ENCODE measurements at places on chromosomes 6 and 20.

- no peak for DNase-seq
Observed at GRCh38 chr20:42074944-42075343, 456.8 kb upstream of the CHD6 start.

GRCh38 chr6:21828704-21829103 is 235.2 kb downstream of the SOX4 start:
- no peak for DNase-seq

DNA sequence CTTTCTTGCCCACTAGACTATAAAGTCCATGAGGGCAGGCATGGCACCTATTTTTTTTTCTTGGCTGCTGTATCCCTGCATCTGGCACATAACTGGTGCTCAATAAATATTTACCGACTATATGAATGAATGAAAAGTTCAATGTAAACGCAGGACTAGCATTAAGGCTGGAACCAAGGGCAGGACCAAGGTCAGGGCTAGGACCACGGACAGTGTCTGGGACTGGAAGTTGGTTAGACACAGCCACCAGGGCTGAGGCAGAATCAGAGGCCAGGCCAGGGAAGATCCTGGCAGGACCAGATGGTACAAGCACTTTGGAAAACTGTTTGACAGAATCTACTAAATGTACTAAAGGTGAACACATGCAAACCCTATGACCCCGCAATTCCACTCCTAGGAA is 3.7 kb downstream of the TNXB start:
- no peak for DNase-seq

GRCh38 chr6:45587229-45588060 is 209.7 kb upstream of the SUPT3H start:
- DNase-seq: no peak

DNA sequence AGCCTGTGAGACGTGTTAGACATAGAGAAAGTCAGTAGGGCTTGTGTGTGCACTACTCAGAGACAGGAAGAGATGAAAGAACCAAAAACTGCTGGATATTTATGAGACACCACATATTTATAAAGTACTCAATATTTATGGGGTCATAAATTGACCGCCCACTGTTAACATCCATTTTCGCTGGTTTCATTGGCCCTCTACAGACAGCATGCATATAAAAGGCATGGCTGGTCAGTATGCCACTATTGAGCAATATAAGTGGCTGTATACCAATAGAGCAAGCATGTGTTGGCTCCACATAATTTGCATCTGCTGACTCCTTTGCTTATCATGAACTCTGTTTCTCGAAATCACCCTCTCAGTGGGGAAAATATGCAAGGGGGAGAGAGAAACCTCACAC is 110.3 kb upstream of the BTN3A2 start:
- DNase-seq: no peak

DNA sequence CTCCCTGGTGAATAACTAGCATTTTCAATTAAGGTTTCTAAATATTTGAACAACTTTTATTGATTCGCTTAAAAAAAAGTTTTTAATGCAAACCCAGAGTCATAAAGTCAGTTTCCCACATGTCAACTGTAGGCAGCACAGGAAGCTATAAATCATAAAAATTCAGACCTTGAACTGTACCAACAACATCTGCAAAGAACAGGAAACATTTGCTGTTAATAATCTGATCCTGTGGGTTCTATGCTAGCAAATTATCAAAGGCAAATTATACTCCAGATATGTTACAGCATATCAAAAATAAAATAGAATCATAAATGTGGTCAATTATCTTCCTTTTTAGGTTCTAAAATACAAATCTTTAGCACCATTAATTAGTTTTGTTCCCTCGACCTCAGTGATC is 16.6 kb upstream of the MAP7 start:
- no peak for DNase-seq

- DNase-seq: no peak
Observed at GRCh38 chr6:144460327-144461095, 175.4 kb downstream of the UTRN start.

GRCh38 chr6:43800746-43801494 is 30.9 kb downstream of the VEGFA start:
- no peak for DNase-seq

- DNase-seq: no peak
Observed at GRCh38 chr6:111624401-111625098, 18.9 kb upstream of the TRAF3IP2 start.

DNA sequence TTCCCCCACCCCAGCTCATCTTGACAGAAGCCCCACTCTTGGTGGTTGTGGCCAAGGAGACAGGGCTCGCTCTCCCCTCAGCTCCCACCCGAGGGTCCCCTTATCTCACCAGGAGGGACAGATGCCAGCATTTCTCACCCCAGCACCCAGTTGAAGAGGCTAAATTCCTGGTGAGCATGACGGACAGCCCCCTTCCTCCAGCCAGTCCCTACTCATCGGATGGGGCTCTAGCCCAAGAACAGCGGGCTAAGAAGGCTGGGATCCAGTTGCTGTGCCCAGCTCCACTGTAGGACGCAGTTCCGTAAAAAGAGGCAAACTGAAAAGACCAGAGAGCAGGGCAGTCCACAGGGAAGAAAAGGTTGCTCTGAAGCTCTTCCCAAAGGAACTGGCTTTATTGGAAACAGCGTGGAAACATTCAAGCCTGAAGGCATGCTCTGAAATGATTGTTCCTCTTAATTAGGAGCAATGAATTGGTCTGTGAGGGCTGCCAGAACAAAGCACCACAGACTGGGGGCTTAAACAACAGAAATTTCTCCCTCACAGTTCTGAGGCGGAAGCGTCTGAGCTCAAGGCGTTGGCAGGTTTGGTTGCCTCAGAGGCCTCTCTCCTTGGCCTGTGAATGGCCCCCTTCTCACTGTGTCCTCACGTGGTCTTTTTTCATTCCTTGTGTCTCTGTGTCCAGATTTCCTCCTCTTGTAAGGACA is 17.9 kb upstream of the KIF25 start:
- DNase-seq: no peak

GRCh38 chr20:31415653-31416052 is 9.6 kb upstream of the DEFB121 start:
- no peak for DNase-seq

DNA sequence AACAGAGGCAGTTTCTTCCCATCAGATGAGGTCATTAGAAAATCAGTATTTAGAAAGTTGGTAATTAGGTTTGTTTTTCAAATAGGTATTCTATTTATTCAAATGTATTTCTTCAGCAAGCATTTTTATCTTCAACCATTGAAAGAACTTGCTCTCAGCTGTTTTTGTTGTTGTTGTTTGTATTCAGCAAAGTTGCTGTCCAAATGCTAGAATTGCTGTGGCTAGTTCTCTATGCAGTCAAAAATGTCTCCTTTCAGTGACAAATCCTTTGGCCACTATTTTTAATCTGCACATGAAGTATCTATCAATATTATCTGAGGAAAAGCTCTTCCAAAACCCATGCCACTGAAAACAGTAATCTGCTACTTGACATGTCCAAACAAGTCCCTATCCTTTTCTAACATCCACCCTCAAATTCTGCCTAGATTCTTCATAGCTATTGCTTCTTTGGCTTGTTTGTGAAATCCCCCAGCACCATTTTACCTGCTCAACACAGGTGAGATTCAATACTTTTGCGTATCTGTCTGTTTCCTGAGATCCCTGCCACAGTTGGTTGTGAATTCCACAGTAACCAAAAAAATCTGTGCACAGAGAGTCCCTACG is 1005.4 kb downstream of the GRIK2 start:
- DNase-seq: no peak

- DNase-seq: no peak
Observed at GRCh38 chr6:122198922-122199321, 200.5 kb upstream of the HSF2 start.

DNA sequence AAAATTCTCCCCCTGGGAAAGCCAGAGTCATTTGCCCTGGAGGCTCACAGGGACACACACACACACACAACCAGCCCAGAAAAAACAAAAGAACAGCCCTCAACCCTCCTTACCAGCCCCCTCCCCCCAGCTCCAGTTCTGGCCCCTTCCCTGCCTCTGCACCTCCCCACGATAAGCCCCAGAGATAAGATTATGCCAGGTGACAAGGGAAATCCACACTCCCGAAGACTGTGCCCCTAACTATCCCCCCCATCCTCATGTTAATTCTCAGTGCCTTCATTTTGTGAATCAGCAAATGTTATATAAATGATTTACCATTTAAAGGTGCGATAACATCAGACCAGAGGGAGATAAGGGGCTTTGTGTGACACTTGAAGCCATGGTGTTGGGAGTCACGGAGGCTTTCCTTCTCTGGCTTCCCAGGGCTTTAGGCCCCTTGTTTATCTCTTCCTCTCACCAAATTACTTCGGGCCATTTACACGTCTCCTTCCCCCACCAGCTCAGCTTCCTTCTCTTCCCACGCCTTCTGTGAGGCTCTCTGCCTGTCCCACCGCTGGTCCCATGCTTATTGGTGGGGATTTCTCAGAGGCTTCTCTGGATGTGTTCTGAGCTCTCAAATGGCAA is 12.5 kb upstream of the FOXC1 start:
- no peak for DNase-seq

DNA sequence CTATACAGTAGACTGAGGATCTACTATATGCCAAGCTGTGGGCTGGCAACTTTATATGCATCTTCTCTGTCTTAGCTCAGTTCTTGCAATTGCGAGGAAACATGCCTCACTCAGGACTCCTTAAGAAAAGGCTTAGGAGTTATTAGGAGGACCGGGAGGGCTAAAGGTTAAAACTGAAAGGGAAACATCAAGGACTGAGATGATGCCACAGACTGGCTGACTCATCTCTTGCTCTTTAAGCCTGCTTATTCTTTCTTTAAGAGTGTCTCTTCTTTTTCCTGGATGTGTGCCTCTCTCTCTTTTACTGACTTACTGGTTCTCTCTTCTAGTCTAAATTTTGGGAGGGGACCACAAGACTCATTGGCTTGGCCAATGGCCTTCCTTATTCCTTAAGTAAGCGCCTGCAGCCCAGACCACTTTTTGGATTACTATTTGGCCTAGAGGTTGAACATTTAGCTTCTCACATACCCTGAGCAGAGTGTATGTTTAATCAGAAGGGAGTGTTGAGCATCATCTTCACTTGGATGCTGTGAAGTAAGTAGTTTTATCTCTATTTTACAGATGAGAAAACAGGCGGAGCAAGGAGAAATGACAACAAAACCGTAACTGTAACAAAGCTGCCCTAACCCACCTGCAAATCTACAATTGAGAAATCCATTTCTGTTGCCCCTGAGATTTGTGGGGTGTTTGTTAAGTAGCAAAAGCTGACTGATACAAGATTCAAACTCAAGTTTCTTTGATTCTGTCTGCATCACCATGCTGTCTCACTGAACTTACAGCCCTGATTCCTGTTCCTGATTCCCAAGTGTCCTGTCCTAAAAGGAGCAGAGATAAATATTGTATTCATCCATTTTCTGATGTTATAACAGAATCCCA is 7.2 kb upstream of the SDC4 start:
- no peak for DNase-seq

- DNase-seq: no peak
Observed at GRCh38 chr6:1906609-1907008, 296.9 kb downstream of the FOXC1 start.

DNA sequence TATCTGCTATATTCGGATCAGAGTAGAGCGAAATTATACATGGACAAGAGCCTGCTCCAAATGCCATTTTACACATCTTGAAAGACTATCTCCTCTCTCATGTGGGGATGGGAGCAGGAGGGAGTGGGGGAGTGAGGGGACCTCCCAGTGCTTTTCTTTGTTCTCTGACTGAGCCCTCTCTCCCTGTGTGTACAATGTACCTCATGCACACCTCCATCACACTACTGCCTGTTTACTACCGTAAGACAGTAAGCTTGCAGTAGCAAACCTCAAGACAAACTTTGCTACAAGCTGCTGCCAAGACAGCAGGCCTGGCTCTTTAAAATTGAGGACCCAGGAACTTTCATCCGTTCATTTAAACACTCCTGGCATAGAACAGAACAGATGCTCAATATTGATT is 7.2 kb downstream of the NHSL1 start:
- DNase-seq: no peak

DNA sequence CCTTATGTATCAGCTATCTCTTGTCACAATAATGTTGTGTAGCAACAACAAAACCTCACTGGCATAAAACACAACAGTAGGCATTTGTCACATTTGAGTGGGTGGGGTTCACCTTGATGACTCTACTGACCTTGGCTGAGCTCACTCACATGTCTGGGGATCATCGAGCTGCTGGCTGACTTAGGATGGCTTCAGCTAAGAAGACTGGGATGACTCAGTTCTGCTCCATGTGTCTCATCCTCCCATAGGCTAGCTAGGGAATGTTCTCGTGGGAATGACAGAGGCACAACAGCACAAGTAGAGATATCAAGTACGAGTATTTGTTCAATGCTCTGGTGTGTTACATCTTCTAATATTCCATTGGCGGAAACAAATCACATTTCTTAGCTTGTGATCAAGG is 167.9 kb downstream of the PLCB1 start:
- DNase-seq: no peak

GRCh38 chr6:157282284-157282683 is 41.0 kb downstream of the TMEM242 start:
- no peak for DNase-seq

DNA sequence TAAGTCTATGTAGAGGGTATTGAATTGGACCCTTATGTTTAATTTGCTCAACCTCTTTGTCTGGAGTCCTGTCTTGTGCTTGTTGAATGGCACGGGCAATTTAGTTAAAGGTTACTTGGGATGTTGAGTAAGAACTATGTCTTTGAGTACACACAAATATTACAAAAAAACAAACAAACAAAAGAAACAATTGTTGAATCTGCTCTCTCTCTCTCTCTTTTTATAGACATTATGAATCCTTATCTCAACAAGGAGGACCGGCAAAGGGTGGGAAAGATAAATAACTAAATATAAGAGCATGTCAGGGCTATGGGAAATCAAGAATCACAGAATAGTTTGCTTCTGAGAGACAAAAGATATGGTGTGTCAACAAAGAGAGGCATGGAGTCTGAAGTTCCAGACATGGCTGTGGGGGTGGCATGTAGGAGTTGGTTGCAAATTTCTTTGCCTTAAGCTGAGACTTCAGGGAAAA is 608.6 kb downstream of the UTRN start:
- no peak for DNase-seq

GRCh38 chr6:57013521-57013926 is 33.0 kb upstream of the KIAA1586 start:
- DNase-seq: no peak

- DNase-seq: no peak
Observed at GRCh38 chr6:83592770-83593394, 80.5 kb downstream of the PRSS35 start.

- DNase-seq: no peak
Observed at GRCh38 chr6:96844530-96844929, 7.3 kb upstream of the GPR63 start.

DNA sequence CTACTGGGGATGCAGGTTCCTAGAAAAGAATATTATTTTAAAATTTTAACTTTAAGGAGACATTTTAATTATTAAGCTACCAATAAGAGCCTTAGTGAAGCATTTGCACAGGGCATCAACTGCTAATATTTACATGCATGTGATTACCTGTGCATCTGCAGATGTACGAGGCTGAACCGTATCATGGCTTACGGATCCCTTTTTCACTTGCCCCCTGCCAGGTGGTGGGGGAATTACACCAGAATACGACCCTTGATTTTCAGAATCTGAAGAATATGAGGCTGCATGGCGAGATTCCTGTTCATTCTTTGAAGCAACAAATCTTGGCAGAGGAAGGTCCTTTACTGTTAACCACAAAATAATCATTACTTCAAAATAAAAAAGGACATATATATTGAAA is 42.7 kb downstream of the REPS1 start:
- no peak for DNase-seq

- no peak for DNase-seq
Observed at GRCh38 chr6:100452998-100453397, 11.7 kb downstream of the SIM1 start.

- DNase-seq: no peak
Observed at GRCh38 chr6:13629459-13630116, 14.5 kb downstream of the NOL7 start.
